ENCODE measurements at places on chromosomes 5 and 9.

DNA sequence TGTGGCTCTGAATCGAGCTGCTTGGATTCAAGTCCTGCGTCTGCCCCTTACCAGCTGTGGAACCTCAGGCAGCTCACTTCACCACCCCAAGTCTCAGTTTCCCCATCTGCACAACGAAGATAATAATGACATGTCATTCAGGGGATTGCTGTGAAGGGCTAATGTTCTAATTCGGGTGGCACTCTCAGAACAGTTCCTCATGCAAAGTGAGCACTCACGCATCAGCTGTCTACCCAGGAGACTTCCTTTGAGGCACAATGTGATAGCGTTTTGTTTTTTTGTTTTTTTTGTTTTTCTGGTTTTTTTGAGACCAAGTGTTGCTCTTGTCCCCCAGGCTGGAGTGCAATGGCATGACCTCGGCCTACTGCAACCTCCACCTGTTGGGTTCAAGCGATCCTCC, 56.4 kb downstream of the NTNG2 start:
- DNase-seq: no peak

DNA sequence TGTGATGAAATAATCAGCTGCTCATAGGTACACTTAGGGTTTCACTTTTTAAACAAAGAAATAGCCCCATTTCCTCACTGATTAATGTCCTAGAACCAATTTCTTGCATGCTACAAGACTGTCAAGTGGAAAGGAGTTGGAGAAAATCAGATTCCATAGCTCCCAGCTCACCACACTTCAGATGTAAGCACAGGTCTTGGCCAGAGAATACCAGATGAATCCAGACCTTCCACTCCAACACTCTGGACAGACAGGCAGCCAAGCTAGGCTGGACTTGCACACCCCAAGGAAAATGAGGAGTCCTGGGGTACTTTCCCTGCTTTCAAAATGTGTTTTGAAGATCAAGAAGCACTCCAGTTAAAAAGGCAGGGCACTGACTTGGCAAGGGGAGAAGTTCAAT, 68.5 kb downstream of the KLHL3 start:
- no peak for DNase-seq

DNA sequence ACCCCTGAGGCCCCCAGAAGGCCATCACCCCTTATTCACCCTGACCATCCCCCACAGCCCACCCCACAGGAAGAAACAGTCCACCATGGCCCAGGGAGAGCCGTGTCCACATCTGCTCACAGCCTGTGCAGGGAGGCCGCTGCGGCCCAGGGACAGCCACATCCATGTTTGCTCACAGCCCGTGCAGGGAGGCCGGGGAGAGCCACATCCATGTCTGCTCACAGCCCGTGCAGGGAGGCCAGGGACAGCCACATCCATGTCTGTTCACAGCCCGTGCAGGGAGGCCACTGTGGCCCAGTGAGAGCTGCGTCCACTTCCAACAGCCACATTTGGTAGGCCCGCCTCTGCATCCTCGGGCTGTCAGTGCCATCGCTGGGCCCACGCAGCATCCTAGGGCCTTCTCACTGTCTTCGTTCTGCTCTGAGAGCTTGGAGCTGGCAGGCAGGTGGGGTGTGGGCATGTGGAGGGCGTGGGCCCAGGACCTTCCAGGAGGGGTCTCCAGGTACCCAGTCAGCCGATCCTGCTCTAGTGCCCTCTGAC, 38.1 kb downstream of the LPCAT1 start:
- DNase-seq: no peak

GRCh38 chr5:72093824-72094223, 13.5 kb upstream of the MAP1B start:
- no peak for DNase-seq

DNA sequence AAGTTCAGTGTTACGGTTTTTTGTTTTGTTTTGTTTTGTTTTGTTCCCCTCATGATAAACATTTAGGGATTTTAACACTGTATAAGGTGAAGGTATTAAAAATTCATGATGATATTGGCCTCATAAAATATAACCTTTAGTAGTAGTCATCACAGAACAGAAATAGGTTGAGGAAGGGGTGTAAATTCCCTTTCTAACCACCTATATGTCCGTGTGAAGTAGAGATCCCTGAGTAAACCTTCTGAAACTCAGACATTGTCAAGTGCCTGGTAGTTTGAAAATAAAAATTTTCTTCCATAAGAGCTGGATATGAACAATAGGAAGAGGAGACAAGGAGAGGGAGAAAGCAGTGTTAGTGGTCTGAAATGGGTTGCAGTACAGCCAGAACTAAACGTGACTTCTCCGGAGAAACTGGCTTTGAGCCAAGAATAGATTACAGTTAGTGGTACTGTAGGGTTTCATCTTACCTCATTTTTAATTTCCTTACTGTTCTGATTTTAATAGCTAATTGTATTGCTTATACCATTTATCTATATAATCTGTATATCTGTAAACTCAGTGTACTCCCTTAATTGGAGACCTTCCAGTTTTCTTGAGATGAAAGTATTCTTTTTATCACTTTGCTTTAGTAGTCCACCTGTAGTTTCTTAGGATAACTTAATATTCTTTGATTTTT, 18.3 kb downstream of the UGCG start:
- no peak for DNase-seq

- DNase-seq: no peak
Observed at GRCh38 chr9:1743121-1743960, 271.8 kb upstream of the SMARCA2 start.

DNA sequence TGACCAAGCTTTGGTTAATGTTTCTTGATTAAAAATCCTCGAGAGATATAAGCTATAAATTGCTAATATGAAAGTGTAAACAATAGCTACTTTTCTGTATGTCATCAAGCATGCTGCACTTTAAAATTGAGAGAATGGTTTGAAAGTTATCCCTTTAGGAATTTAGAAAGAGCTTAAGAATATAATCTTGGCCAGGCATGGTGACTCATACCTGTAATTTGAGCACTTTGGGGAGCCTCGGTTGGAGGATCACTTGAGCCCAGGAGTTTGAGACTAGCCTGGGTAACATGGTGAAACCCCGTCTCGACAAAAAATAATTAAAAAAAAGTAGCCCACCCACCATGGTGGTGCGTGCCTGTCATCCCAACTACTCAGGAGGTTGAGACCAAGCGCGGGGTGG, 12.2 kb upstream of the MROH2B start:
- no peak for DNase-seq

GRCh38 chr9:129613520-129614175, 7.3 kb downstream of the C9orf50 start:
- no peak for DNase-seq

DNA sequence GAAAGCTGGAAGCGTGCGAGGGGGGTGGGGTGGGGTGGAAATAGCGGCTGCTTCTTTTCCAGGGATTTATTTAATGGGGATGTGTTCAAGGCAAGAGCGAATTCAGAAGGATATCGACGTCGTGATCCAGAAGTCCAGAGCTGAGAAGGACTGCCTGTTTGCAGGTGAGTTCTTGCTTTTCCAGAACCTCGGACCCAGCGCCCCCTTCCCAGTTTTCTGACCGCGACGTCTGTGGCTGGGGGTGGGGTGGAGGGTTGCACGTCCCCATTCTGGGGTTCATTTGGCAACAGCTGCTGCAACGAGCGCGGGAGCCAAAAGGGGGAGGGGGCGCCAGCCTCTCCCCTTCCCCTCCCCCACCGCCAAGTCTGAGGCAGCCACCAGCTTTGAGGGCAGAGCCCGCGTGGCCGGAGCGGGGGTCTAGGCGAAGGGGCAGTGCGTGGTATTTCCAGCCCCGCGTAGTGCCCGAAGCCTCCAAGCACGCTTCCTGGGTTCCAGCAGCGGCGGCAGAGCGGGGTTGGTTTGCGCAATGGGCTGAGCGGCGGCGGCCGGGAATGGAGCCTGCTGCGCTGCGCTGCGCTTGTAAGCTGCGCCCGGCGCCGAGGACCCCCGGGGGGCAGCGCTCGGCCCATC, 701 bp downstream of the PARP8 start:
- no peak for DNase-seq

GRCh38 chr5:151638619-151639018, 47.5 kb upstream of the FAT2 start:
- DNase-seq: no peak

DNA sequence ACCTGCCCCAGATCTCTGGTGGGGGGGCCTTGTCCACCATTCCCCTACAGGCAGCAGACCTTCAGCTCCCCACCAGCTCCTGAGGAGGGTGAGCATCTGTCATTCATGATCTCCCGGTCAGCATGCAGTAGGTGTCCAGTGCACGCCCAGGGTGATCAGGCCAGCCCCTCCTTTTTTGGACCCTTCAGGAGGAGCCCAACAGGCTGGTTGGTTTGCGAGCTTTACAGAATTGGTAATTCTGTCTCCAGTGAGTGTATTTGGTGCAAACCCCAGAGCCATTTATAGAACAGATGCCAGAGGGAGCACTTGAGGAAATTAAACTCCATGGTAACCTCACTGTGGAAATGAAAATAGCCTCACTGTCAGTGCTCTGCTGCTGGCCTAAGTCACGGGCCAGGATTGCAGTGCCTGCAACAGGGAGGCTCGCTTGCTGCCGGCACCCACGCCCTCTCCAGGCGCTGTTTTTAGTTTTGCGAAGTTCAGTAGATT, 23.4 kb downstream of the WNK2 start:
- DNase-seq: no peak

DNA sequence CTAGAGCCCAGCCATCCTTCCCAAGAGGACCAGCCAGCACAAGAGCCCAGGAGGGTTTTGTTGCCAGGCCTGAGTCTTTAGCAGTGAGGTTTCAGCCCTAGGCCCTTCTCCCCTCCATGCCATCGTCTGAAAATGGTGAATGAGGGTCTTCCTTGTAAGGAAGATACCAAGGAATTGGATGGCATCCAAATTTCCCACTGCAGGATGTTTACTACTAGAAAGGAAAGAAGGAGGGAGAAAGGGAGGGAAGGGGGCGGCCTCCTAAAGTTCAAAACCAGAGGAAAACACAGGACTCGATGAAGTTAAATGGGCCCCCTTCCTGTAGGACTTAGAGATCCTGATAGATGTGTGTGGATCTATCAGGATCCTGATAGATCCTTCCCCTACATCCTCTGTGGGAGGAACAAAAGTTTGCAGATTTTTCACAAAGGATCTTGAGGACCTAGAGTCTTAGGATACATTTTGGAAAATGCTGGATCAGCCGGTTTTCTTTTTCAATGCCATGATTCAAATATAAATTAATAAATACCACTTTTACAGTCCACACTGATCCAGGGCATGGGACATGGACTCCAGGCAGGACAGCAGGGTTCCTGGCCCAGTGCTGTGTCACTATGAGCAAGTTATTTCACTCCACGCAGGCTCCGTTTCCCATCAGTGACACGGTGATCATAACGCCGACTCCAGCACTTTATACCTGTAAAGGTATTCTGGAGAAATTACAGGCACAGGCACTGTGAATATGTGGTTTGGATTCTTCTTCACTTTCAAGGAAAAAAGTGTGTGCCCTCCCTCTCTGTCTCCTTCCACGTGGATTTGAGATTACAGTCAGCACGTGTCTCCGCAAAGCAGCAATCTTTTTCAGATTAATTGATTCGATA, 40.9 kb downstream of the C5orf15 start:
- no peak for DNase-seq

GRCh38 chr9:105637787-105638395, 24.4 kb upstream of the TAL2 start:
- no peak for DNase-seq

- DNase-seq: no peak
Observed at GRCh38 chr5:2330325-2331130, 420.9 kb downstream of the IRX2 start.

All from NCI-H2081 treated with DMSO at 0.1 percent for 48 hours (cell line).